EL (cell line): ENCODE measurements at places on chromosomes 5 and 9.

DNA sequence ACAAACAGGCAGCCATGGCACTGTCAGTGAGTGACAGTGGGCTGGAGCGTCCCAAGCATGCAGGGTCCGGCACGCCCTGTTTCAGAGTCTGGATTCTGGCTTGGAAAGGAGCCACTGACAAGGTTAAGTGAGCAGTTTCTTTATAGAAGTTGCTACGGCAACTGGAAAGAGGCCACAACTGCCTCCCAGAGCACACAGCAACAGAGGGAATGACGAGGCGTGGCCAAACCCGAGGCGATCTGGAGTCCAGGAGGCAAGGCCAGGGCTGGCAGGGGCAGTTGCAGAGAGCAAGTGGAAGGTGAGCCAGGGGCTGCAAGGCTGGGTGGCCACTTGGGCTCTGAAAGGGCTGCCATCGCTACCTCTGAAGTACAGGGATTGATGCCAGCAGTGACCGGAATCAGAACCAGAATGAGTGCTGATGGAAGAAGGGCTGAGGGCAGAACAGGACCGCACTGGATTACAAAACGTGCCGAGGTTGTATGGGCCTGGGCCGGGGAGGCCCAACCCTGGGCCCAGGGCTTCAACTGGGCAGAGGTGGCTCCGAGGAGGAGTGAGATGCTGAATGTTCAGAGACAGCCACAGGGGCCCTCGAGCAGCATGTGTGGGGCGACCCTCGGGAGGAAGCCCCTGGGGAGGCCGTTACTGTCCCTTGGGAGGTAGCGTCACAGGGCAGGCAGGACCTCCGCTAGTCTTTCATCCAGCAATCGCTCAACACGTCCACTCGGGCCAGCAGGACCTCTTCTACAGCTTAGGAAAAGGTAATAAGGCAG, 4.6 kb downstream of the MRPL41 start:
- DNase-seq = no peak

DNA sequence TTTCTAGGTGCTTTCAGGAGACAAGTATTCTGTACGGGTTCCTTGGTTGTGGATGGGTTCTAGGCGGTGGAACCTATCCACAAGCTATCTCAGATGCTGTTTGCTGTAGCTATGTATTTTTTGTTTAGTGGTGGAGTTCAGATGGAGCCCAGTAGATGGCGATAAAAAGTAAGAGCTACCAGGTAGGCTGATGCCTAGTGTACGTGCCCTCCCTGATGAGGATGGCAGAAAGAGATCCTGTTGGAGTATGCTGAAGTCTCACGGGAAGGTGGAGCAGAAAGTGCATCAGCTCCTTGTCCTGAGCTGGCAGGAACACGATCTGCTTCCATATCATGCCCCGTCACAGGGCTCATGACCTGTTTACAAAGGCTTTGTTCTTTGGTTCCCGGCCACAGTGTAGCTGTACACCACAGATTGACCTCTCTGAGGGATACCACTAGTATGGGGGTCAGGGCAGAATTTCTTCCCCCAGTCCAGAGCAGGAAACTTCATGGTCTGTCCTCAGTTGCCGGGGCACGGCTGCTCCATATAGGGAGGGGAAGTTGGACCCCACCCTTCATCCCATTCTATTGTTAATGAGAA, 12.6 kb upstream of the UGT3A2 start:
- peak; percentile 63 for DNase-seq

DNA sequence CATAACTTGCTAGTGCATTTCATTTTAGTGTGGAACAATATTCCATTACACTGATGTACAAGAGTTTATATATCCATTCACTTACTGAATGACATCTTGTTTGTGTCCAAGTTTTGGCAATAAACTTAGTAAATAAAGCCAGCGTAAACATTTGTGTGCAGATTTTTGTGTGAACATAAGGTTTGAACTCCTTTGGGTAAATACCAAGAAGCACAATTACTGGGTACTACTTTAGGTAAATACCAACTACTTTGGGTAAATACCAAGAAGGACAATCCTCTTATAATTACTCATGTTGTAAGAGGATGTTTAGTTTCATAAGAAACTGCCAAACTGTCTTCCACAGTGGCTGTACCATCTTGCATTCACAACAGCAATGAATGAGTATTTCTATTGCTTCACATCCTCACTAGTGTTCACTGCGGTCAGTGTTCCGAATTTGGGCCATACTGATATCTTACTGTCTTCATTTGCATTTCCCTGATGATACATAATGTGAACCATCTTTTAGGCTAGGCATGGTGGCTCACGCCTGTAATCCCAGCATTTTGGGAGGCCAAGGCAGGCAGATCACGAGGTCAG, 2.3 kb upstream of the SYK start:
- no peak for DNase-seq

DNA sequence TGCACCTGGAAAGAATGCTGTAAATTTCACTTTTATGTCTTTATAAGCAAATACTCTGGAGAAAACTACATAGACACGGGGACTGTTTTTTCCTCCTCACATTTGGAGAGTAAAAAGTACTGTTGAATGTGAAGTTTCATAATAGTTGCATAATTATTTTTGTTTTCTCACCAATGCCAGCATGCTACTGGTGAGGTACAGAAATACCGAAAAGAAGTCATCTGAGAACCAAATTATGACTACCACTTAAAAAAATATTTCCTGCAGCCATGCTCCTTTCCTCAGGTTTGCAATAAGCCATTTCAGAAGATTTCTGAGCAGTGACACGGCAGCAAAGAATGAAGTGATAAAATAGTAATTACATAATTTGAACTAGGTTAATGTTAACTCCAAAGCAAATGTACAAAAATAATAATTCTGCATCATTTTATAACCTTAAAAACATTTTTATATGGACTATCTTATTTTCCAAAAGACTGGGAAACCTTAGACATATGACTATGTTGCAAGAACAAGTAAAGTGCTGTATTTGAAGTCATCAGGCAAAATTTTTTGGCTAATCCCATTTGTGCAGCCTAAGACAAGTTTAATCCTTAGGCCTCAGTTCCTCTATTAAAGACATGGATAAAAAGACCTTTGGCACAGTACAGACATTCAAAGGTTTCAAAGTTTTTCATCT, 144.7 kb downstream of the PCSK1 start:
- peak; percentile 12 for DNase-seq

DNA sequence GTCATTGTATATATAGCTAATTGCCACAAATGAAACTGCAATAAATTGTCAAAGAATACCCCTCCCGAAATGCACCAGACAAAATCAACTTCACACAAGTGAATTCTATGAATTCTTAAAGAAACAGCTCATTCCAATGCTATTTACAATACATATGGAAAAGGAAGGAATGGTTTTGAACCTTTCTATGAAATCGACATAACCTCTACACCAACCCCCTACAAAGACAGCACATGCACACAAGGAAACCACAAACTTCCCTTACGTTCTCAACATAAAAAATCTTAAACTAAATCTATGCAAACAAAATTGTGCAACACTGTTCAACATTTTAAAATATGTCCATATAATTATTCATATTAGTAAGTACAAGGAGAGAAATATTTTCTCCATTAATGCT, 39.2 kb downstream of the MARCHF11 start:
- DNase-seq = peak; percentile 62

DNA sequence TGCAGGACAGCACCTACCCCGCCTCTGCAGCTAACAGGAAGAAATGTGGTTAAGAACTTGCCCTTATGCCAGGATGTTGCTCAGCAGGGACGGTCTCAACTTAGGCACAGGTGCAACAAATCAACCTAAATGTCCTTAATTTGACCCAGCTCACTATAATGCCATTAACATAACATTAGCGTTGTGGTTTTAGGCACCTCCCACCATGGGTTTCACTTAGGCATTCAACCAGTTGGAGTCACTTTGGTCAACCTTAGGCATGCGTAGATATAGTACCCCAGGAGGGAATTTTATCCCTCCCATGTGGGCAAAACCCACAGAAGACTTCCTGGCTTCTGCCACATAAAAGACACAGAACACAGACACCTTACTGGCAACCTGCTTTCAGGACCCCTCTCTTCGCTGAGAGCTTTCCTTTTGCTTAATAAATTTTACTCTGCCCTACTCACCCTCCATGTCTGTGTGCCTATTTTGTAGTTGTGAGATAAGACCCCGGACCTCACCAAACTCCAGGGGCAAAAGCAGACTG, 8.7 kb upstream of the ERAP1 start:
- no peak for DNase-seq

DNA sequence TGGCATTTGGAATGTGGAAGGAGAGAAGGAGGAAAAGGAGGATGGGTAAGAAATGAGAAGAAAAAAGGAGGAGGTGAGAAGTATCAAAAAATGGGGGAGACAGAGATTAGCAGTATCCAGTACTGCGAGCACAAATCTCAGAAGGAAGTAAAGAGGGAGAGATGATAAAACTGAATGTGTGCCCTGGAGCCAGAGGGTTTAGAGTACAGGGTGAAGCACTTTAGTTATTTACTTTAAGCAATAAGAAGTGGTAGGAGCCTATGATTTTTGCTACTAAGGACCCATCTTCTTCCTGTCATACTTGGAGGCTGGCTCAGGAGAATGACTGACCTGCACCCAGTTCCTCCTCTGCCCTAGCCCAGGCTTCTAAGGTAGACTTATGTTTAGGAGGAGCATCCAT, 94.9 kb downstream of the ADRB2 start:
- no peak for DNase-seq

DNA sequence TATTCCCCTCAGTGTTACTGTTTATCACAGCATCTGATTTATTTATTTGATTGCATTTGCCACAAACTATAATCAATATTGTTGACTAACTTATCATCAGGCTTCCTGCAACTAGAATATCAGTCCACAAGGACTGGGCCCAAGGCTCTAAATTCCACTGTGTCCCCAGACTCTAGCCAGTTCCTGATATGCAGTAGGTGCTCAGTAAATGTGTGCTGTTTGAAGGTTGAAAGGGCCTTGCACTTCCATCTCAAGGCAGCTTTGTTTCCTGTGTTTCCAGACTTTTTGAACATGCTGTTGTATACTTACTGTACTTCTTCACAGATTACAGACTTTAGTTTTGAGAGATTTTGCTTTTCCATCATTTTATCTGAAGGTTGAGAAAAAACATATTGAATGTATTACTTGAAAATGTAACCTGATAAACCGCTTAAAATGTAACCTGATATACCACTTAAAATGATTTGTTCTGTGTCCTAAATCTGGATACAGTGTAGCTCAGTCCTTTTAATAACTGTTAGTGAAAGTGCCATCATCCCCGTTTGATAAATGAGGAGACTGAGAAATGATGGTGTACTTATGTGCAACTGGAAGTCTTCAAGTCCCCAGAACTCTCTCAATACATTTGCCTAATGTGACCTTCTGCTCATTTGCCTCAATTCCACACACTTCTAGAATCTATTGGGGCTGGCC, 18.7 kb downstream of the KIAA1191 start:
- DNase-seq = no peak

DNA sequence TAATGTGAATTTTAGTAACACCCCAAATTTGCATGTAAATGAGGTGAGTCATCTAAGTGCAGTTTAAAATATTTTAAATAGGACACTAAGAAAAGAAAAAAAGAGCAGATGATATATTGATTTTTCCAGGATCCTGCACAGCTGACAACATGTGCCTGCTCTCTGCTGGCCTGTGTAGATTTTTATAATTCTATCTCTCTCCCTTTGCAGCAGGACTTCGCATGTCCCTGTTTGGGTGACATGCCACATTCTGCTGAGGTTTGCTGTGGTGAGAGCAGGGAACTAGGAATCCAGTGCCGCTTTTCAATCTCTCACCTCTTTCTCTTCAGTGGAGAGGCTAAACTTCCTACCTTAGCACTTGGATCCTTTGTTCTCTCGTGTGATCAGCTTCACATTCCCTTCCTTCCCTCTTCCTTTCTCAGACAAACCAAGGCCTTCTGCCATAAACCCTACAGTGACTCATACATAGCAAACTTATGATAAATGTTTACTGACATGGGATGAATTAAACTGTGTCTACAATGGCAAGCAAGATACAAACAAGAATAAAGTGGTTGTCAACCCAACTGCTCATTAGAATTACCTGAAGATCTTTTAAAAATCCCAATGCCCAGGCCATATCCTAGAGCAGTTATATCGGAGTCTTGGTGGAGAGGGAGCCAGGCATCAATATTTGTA, 198.8 kb upstream of the EFNA5 start:
- DNase-seq = peak; percentile 78

DNA sequence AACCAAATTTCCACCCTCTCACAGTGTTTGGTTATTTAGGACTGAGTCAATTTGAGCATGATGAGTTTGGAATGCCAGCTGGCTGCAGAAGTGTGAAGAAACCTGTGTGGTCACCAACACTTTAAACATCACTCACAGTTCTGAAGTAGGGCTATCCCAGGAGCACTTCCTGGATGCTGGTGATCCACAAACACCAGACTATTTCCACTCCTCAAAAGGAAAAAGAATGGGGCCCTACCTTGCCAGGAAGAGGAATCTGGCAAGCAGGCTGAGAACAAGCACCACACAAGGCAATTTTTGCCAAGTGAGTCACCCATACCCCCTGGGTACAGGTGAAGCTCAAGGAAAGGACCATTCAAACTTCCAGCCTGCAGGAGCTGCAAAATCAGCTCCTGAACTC, 294.2 kb upstream of the PTGER4 start:
- DNase-seq = peak; percentile 66

DNA sequence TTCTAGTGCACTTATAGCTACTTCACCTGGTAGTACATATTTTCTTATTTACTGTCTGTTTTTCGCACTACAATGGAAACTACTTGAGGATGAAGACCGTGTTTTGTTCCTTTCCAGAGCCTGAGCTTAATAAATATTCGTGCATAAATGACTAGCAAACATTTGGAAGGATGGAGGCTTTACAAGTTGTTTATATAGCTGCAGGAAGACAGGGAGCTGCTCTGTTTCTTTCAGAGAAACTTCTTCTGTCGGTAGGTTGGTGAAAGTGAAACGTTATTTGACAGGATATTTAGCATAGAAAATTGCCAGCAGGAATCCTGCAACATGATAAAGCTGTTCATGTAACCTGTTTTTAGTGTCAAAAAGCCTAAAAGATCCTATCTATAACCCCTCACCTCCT, 210.6 kb downstream of the PCSK5 start:
- no peak for DNase-seq

DNA sequence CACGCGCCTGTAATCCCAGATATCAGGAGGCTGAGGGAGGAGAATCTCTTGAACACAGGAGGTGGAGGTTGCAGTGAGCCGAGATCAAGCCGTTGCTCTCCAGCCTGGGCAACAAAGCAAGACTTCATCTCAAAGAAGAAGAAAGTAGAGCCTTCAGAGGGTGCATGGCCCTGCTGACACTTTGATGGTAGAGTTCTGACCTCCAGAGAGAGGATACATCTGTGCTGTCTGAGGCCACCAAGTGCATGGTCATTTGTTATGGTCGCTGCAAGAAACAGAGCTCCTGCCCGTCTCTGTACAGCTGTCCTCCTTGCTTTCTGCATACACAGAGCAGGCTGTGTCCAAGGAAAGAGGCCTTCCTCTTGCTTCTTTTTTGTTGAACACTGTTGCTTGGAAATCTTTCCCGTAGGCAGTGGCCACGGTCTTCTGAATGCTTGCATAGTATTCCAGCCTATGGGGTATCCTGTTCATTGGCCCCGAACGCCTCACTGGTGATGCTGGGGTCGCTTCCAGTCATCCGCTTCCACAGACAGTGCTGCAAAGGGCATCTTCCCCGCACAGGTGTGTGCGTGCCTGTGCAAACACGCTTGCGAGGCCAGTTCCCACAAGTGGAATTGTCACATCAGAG, 36.8 kb upstream of the UNC5A start:
- no peak for DNase-seq
